ENCODE measurements at places on chromosomes 11 and 22.

- DNase-seq = no peak
These were observed 1065.9 kb downstream of the LRRC4C start for GRCh38 chr11:40393511-40393910.

DNA sequence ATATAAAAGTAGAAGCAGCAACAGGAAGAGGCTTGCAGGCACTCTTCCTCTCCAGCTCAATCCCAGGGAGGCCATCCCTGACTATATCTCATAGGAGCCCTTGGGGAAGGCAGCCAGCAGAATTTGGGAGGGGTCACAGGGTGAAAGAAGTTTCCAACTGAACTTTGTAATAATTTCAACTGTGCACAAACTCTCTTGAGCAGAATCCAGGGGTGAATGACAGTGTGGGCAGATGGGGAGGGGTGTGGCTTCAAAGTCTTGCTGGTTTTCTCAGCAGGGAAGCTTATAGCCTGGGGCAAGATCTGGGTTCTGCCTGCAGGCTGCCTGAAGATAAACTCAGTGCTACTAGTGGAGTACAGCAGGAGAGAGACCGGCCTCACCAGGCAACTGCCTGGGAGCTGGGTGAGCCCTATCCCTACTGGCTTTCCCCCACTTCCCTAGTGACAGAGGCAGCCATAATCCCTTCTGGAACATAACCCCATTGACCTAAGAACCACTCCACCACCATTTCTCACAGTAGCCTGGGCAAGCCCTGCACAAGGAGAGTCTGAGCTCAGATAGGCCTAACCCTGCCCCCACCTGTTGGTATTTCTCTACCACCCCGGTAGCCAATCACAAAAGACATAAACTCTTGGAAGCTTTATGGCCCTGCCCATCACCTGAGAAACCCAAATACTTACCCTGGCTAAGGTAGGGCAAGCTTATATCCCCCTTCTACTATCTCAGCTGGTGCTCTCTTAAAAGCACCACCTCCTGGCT lies 17.8 kb upstream of the TTC12 start:
- DNase-seq = no peak

- no peak for DNase-seq
These were observed at the start of gene OR51G1 for GRCh38 chr11:4924239-4924638. Gene OR51G1 (minus strand): TSS chr11:4924339. CDS start chr11:4924339, 0 bp downstream.

- DNase-seq = no peak
These were observed 11.9 kb downstream of the DKK3 start for GRCh38 chr11:11996321-11997048.

- peak; percentile 89 for DNase-seq
These were observed 579 bp upstream of the RASD2 start for GRCh38 chr22:35539910-35540594.

DNA sequence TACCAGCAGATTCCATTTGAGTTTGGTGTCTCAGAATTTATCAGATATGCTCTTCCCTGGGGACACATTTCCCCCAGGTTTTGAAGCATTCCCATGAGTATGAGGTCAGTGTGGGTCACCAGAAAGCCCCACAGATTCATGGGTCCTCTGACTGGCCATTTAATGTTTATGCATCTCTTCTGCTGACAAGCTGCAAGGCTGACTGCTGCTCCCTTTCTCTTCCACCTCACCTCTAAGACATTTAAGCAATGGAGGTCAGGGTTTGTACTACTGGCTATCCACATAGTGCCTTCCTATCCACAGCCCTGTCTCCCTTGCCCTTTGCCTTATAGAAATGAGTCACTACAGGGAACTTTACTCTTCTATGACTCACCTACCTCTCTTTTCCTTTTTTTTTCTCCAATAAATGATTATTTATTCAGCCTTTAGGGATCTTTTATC lies 106.0 kb upstream of the TIMP3 start:
- DNase-seq = no peak

GRCh38 chr11:130456286-130456685 lies 7.8 kb downstream of the ADAMTS15 start:
- DNase-seq = no peak

- no peak for DNase-seq
These were observed 20.7 kb downstream of the DMC1 start for GRCh38 chr22:38549101-38549894.

DNA sequence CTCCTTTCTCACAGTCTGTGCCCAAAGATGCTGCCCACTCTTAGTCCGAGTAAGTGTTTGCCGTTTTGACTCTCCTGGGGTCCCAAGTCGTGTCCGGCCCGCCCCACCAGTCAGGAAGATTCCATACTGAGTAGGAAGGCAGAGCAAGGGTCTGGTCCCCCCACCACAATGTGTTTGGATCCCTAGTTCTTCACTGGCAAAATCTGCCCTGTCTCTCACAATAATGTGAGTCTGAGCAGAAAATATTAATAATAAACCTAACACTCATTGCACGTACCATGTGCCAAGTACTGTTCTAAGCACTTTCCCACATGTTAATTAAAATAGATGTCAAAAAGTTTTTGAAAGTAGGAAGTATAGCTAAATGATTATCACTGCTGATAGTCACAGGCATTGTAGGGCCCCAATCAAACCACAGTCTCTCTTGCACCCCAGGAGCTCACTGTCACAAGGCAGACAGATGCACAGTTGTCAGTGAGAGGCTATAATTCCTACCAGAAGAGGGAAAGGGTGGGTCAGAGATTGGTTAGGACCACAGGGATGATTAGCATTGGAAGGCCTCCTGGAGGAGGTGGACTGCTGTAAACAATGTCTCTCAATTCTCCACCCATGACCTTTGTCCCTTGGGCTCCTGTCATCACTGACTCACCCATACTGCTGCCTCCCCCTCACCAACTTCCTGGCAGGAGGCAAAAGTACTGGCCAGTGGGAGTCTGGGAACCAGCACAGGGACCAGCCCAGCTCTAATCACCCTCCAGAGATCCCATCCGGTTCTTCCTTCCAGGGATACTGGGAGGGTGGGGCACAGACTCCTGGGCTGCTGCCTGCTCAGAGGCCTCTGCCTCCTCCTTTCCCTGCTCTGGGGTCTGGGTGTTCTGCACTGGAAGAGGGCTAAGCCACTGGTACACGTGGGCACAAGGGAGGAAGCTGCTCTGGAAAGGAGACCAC lies 1.0 kb upstream of the POLD4 start:
- DNase-seq = peak; percentile 66

DNA sequence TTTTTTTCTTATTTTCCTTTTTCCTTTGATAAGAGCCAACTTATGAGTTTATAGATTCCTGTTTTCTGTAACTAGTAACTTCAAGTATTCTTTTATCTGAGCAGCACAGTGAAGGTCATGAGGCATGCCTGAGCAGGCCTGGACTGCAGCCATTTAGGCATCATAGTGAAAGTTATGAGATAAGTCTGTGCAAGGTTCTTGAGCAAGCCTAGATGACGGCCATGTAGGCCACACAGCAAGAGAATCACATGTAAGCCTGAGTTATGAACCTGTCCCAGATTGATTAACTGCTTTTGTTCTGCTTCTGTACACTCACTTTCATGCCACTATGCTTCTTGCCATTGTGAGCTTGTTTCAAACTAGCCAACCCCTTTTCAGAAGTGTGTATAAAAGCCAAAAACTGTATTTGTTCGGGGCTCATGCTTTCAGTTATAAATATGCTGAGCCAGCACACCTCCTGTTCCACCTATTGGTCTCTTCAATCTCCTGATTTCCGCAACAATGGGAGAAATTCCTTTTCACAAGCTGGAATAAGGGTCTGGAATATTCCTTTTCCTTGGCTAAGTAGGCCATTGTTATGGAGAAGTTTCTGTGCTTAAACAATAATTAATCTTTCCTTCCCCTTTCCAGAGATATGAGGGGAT lies 745.7 kb downstream of the FAM181B start:
- no peak for DNase-seq

DNA sequence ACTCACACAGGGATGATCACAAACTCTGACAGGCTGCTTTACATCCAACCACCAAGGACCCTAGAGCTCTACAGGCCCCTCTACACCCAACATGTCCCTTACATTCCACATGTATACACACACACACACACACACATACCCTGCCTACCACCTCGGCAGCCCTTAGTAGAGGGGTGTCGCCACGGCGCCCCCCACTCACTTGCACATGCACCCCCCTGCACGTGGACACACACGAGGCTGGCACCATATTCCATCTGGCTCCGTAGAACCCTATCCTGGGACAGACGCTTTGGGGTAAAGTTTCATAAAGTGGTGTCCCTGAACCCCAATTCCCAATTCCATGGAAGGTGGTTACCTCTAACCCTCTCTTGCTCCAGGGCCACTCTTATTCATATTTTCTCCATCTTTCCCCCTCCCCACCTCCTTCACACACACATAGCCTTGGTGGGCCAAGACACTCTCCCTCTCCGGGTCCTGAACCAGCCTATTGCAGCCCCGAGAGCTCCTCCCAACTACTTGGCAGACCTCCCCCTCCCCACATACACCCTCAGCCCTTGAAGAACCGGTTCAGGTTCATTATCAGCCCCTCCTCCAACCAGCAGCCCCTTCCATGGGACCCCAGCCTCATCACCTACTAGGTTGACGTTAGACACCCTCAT lies 809 bp downstream of the PDE2A start:
- DNase-seq = no peak

DNA sequence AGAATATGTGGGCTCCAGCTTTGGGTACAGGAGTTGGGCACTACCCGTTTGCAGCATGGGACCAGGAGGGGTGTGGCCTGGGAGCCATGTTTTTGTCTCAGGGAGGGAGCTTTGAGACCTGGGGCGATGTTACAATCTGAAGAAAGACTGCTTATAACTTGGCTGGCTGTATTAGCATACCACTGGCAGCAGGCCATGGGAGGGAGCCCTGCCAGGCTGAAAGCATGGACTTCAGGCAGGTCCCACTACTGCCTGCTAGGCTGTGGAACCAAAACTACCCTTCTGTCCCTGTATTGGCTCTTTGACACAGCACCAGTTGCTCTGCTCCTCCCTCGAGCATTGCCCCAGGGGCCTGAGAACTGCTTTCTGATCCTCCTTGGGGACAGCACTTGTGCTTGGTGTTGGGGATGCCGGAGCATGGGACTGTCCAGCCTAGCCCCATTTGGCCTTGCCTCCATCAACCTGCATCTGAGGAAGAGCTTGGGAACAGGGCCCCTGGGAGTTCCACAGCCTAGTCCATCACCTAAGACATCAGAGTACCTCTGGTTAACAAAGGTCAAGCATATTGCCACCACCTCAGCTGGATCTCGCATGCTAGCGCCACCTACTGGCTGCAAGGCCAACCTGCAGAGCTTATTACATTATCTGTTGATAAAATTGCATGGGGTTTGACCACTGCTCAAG lies 217.4 kb downstream of the SBF2 start:
- DNase-seq = no peak

GRCh38 chr11:2383852-2384804 lies 7.0 kb downstream of the CD81 start:
- DNase-seq = no peak

DNA sequence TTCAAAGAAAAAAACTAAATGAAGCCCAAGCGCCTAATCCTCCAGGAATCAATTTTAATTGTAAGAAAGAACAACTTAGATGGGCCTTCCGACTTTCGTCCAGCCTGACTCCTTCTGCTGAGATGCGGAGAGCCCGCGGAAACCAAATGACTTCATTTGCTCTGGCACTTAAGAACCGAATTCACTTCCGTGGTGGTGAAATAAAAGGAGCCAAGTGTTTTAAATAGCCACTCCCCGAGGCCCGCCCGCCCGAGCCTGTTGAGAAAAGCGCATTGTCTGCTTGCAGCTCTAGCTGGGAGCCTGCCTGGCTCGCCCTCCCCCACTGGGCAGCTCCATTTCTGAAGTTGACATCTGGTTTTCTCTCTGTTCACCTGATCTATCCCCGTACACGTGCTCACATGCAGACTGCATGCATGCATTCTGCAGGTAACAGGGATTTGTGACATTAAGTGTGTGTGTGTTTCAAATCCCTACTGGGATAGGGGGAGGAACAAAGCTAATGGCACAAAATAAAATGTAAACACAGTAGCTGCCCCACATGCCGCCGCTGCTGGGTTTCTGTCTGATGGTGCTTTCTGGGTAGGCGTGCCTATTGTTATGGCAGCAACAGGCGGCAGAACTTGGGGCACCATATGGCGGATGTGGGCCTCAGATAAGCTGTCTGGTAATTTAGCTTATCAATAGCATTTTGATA lies 6.2 kb downstream of the TEAD1 start:
- DNase-seq = peak; percentile 63

DNA sequence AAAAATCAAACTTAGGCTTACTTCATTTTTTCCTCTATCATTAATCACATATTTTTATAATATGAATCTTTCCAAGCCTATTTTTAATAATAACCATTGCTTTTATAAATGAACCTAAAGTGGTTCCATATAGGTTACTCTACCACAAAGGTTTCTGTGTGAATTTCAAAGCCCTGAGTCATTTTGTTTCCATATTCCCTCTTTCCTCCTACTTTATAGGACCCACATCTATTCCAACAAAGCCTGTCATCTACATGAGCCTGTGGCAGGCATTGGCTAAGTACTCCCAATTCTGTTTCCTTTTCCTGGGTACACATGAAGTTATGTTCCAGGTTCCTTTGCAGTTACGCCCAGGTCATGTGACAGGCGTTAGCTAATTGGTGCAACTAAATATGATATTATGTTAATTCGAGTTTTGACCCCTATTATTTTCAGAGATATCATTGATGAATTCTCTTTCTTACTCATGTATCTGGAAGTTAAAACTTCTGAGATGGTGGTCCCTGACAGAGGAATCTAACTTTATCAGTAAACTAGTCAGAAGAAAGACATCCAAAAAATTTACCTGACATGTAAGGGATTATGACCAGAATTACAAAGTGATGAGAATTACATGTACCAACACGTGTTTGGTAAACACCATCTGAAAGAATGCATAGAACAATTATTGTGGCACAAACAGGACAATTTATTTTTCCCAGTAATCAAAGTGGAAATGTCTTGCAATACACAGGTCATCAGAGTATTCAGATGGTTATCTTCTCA lies 1264.0 kb upstream of the CNTN5 start:
- DNase-seq = no peak

- DNase-seq = no peak
These were observed 38.7 kb downstream of the EIF3F start for GRCh38 chr11:8025816-8026215.

DNA sequence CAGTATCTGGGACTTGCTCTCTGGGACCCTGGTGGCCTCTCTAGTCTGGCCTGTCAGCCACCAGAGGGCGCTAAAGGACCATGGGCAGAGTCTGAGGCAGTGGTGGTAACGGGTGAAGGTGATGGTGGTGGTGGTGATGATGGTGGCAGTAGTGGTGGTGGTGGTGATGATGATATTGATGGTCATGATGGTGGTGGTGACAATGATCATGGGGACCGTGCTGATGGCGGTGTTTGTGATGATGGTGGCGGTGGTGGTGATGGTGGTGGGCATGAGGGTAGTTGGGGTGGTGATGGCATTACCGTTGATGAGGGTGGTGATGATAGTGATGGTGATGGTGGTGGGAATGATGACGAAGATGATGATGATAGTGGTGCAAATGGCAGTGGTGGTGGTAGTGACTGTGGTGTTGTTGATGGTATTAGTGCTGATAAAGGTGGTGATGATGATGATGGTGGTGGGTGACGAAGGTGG lies 16.0 kb downstream of the TRPM5 start:
- DNase-seq = peak; percentile 74
